ACHN (cell line): ENCODE measurements at places on chromosomes 12 and 14.
A peak's percentile ranks its signal among the peaks of the same experiment; 100 is the strongest.

- peak; percentile 69 for DNase-seq
These were observed 34.7 kb downstream of the GPR19 start for GRCh38 chr12:12661086-12661856.

DNA sequence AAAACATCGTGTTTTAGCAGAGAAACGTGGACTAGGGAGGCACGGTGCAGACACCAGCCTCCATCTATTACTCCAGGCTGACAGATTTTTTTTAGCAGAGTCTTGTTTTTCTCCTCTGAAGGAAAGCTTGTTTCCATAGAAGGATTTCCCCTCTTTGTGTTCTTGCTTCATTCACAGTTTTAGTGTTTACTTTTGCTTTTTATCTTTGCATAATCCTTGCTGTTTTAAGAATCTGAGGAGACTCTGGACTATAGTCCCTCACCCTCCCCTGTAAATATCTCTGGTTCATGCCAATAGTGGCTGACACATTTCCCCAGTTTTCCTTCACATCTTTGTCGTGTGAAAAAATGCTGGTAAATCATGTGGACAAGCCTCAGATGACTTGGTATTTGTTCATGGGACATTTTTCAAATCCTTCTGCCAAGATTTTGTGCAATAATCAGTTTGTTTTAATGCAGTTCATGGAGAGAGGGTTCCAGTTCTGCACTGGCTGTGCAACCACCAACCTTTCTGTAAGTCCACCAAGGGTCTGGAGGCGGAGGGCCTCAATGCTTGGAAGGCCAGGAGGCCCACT lies 39.9 kb upstream of the TMCC3 start:
- no peak for DNase-seq

DNA sequence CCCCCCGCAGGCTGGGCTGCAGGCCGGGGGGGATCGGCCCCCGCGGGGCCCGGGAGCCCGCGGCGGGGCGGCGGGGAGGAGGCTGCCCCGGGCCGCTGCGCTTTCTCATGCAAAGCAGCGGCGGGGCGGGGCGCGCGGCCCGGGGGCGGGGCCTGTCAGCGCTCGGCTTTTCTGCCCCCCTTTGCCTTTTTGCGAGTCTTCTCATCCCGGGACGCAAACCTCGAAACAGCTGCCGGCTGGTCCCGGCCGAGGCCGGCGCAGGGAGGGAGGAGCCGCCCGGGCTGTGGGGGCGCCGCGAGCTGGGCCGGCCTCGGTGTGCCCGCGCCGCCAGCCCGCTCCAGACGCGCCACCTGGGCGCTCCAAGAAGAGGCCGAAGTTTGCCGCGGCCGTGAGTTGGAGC lies at the start of gene FZD10:
Gene FZD10 (plus strand): TSS at position 198 of the 400 bp plus-strand sequence. CDS start 479 bp downstream, outside the sequence.
- DNase-seq, result no peak

DNA sequence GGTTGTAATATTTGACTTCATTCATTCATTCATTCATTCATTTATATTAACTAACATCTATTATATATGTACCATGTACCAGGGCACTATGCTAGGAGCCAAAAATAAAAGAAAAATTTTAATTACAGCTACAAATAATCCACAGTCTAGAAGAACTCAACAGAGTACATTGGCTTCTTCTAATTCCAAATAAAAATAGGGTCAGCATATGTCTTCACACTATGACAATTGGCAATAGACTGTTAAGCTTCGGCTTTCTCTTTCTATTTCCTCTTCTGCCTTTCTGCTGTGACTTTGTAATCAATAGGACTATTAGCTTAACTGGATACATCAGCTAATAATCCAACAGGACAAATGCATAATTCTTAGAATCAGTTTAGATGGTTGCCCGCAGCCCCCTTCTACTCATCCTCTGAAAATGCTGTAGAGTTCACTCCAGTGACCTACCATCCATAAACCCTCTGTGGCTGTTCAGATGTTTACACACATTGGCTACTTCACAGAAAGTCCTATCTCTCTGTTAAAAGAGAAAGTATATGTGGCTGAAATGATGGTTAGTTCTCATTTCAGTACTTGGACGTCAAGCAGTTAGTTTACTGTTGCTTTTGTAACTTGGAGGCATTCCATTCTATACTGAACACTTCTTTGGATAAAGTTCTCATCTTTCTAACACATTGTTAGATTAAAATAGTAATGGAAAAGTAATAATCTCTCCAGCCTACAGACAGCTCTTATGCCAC lies 445.5 kb upstream of the GARIN6 start:
- no peak for DNase-seq
